CD4-positive, CD25-positive, alpha-beta regulatory T cell (primary cell): ENCODE measurements at places on chromosomes 5 and 9.

GRCh38 chr9:1869843-1870242, 145.3 kb upstream of the SMARCA2 start:
- DNase-seq = no peak

DNA sequence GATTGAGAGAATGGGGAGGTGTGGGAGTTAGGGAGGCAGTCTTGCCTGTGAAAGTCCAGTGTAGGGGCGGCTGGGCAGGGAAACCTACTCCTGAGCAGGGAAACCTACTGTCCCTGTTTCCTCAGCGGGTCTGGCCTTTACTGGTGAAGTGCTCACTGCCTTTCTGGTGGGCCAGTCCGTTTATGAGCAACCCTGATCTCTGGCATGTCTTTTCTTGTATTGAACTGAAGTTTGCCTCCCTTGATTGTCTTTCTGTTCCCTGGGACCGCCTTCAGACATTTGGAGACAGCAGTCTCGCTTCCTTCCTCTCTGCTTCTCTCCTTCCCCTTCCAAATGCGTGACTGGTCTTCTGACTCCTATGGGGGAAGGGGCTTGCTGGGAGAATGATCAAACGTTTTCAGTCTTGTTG, 2.9 kb downstream of the SNX18 start:
- DNase-seq = no peak

DNA sequence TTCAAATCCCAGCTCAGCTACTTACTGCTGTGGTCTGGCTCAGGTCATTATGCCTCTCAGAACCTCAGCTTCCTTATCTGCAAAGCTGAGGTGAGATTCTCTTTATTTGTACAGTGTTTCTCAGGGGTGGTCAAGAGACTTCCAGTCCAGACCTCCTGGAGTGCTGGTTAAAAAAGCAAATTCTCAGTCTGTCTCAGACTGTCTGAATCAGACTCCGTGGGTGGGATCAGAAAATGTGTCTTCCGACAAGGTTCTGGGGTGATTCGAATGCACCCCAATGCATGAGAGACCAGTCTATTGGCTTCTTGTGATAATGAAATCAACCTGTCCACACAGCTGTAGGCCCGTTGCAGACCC, 137.7 kb upstream of the SMIM23 start:
- DNase-seq = no peak

- DNase-seq = no peak
Observed at GRCh38 chr5:95643152-95643551, 3.4 kb upstream of the RFESD start.

GRCh38 chr5:178058321-178059012, 54.9 kb upstream of the N4BP3 start:
- no peak for DNase-seq
